ENCODE measurements at places on chromosomes 11 and 22.

DNA sequence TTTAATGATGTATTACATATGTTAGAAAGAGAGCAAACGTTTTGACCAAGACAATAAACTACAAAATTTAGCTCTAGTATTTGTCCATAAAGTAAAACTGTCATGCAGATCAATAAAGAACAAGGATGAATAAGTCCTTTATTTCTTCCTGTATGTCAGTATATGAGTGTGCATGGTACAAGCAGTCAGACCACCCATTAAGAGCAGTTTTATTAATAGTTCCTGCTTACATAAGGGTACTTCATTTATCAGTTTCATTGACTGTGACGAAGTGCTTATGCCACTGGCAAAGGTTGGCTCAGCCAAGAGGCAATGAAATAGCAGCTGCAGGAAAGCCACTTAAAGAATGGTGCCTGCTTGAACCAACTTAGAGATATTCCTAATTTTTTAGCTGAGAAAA is 913.0 kb upstream of the CNTN5 start:
- DNase-seq: no peak

GRCh38 chr22:27677905-27678458 is 123.6 kb downstream of the MN1 start:
- DNase-seq: no peak

- DNase-seq: no peak
Measured at GRCh38 chr11:124830749-124831148, 30.5 kb upstream of the MSANTD2 start.

DNA sequence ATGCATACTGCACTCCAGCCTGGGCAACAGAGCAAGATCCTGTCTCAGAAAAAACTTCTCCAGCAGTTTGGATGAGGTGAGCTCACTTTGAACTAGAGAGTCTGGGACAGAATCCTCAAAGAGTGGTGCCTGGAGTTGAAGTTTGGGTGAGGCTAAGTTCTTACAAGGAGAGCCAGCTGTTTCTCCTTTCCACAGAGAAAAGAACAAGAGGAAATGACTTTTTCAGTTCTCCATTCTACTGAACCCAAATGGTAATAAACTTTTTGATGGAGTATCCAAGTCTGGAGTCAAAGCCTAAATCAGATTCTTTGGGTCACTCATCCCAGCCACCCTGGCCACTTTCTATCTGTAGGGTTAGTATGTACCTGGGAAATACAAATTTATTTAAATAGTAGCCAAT is 102.7 kb downstream of the TRAF6 start:
- DNase-seq: no peak

- DNase-seq: peak; percentile 79
Measured at GRCh38 chr22:24503137-24503842, 8.2 kb downstream of the UPB1 start.

DNA sequence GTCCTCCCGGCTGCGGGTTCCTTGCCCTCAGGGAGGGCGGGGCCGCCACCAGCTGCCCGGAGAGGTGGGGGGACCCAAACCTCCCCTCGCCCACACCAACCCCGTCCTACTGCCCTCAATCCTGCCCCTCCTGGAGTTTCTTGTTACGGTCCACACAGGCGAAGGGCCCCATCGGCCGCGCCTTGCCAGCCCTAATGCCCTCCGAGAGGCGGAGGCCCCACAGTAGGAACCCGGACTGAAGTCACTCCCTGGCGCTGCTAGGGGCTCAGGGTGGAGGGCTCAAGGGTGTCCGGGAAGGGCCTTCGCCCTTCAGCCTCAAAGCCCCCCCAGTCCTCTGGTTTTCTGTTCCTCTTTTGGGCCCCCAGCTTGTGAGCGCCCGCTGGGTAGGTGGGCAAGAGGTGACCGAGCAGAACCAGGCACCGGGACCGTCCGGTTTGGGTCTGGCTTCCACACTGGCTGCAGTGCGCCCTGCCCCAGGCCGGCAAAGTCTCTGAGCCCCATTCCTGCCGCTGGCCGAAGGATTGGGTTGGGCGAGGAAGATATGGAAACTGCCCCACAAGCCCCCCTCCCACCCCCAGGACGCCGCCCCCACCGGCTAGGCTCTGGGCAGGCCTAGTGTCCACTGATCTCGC is 24.5 kb downstream of the DUSP8 start:
- no peak for DNase-seq

DNA sequence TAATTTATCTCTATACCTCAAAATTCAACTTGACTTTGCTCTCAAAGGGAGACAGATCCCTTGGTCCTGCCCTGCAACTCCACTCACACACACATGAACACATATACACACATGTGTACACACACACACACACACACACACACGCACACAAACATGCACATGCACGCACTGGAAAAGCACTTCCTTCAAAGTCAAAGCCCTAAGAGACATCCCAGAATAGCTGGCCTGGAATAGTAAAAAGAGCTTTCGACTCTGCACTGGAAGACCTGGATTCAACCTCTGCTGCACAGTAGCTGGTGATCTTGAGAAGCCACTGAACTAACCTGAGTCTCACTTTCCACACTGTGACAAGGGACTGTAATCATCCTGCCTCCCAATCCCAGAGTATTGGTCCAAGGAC is 26.8 kb downstream of the TENM4 start:
- no peak for DNase-seq

GRCh38 chr22:34781681-34782080 is 284.3 kb upstream of the ISX start:
- no peak for DNase-seq

GRCh38 chr11:19552161-19552560 is 160.5 kb upstream of the NAV2 start:
- DNase-seq: no peak

DNA sequence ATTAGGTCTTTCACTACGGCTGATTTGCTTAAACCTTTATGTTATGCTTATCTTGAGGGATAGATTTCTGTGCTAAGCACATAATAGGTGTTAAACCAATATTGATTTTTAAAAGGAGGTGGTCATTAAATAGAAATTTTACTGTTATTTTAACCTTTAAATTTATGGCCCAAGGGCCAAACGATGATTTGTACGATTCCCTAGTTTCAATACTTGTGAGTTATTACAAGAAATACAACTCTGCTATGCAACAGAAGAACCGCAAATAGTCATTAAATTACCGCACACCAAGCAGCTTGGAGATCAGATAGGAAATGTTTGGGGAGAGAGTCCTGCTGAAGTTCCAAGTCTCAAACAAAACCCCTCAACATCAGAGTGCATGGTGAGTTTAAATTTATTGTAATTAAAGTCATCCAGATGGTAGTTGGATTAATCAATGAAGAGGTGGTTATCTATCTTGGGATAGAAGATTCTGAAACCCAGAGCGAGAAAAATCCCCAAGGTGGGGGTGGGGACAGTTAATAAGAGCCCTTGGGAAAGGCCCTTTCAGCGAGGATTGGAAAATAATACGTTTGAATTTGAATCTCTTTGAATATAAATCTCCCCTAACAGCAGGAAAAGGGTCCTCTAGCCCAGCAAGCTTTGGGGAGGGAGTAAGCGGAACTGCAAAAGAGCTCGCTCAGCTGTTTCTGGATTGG is 805 bp upstream of the QSER1 start:
- no peak for DNase-seq

- no peak for DNase-seq
Measured at GRCh38 chr11:115279813-115280761, 224.1 kb downstream of the CADM1 start.

GRCh38 chr11:8809241-8809938 is 101.6 kb upstream of the AKIP1 start:
- no peak for DNase-seq

GRCh38 chr22:26170112-26170492 is 840 bp downstream of the SEZ6L start:
- no peak for DNase-seq

GRCh38 chr11:79940165-79940564 is 499.3 kb upstream of the TENM4 start:
- no peak for DNase-seq

DNA sequence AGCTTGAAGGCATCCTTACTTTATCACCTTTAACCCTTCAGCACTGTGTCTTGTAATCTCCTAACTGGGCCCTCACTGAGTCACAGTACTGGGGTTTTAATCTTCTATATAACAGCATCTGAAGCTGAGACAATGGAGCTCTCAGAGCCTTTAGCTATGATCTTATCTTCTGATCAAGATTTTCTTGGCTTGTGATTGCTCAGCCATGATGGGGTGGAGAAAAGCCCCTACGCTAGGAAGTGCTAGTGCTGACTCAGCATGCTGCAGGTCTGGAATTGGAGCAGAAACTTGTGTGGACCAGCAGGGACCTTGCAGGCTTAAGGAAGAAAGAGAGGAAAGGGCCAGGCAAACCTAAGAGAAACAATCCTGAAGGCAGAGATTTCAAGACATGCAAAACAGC is 71.7 kb upstream of the EED start:
- no peak for DNase-seq

- DNase-seq: peak; percentile 62
Measured at GRCh38 chr11:102361086-102362031, 14.3 kb downstream of the BIRC2 start.

- DNase-seq: no peak
Measured at GRCh38 chr11:61911128-61911700, 6.2 kb downstream of the RAB3IL1 start.

DNA sequence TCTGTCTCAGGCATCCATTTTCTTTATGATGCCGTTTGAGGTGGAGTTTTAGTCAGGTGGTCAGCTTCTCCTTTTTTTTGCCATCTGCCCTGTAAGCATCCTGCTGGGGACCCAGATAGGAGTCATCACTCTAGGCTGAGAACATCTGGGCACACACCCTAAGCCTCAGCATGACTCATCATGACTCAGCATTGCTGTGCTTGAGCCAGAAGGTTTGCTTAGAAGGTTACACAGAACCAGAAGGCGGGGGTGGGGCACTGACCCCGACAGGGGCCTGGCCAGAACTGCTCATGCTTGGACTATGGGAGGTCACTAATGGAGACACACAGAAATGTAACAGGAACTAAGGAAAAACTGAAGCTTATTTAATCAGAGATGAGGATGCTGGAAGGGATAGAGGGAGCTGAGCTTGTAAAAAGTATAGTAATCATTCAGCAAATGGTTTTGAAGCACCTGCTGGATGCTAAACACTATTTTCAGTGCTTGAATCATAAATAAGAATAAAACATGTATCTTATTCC is 10.9 kb upstream of the HBE1 start:
- peak; percentile 38 for DNase-seq

DNA sequence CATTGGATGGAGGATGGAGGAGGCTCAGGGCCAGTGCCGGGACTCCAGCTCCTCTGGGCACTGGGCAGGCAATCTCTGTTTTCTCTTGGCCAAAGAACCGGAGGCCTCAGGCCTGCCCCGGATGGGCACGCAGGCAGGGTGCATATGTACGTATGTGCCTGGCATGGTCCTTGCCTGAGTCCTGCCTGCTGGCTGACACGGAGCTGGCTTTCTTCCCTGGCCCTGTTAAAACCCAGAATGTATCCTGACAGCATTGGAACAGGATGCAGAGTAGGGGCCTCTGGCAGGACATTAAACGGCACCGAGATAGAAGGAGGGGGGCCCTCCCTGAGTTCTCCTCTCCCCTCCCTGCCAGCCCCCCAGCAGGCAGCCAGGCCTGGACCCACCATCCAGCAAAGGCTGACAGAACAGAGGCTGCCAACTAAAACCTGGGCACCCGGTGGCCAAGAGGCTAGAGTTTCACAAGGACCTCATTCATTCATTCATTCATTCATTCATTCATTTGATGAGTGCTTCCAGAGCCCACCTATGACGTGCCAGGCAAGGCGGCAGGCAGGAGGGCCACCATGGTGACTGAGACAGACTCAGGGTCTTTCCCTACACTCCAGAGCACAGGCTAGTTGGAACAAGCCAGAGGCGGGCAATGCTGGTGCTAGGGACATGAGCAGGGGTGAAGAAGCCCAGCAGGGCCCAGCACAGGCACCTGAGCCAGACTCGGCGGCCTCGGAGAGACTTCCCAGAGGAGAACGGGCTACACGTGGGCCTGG is 28.8 kb downstream of the FLRT1 start:
- DNase-seq: no peak

DNA sequence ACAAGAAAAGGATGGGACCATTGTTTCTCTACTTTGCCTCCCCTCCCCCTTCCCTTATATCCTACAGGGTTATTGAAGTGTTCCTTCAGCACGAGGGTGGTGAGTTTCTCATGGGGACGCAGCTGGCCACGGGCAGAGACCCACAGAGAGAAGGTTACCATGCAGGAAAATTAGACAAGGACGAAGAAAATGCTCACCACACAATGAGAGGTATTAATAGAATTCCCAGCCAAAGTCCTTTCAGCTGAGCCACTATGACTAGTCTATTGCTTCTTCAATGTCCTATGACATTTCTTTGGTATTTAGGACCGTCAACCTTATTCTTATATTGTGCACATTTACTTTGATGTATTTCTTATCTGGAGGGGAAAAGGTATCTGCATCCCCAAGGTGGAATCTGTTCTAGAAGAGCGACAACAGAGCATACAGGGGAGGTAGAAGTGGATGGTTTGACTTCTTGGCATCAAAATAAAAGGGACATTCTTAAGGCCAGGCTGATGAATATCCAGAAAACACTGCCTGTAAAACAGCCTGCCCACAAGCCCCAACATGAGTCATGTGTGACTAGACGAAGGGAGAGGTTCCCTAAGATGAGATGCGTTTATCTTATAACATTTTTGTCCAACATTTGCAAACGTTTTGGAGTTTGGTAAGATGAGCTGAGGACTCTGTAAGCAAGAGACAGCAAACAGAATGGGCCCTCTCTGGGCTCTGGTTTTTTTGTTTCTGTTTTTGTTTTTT is 209.8 kb upstream of the NARS2 start:
- no peak for DNase-seq

DNA sequence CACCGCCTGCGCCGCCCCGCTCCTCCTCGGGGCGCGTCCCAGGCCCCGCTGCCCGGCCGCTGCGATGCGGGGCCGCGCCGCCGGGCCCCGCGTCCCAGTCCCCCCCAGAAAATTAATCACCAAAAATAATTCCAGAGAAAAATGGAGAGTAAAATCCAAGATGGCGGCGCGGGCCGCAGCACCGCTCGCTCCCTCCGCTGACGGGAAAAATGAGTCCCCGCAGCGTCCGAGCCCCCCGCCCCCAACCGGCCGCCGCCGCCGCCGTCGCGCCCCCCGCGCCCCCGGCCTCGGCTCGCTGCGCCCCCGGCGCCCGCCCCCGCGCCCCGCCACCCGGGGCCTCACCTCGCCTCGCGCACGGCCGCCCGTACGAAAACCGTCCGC is at the start of gene KMT5B:
TSS of gene KMT5B (minus strand) at position 162 of the 381 bp plus-strand sequence. CDS start 23,220 bp downstream, outside the sequence.
- DNase-seq: peak; percentile 2

DNA sequence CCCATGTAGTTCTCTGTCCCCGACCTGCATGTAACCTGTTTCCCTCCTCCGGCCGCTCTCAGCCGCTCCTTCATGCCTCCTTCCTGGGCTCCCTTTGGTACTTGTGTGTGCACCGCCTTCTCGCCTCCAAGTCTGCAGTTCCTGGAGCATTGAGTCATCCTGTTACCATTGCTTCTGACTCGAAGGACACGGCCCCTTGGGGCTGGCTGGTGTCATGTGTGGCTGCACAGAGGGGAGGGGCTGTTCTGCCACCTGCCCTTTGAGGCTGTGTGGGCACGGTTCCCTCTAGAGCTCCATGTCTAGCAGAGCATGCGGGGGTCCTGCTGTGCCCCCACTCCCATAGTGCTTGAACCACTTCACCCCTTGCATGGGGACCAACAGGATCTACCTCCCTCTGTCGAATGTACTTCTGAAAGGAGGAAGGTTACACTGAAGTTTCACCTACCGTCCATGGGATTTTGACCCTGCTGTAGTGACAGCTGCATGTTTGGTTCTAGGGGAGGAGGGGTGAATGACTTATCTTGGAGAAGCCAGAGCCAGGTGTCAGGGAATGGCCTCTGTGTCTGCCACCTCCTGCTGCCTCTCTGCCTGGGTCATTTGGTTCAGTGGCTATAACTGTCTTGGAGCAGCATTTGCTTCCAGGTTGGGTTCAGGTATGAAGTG is 39.6 kb downstream of the BCR start:
- DNase-seq: peak; percentile 45

- DNase-seq: no peak
Measured at GRCh38 chr22:19714312-19715187, at the start of gene SEPTIN5. Gene SEPTIN5, plus strand, starts transcription at chr22:19714503. Its CDS starts 86 bp downstream, at chr22:19714589.

GRCh38 chr11:10139143-10139542 is 154.9 kb downstream of the SBF2 start:
- no peak for DNase-seq
